ENCODE measurements at places on chromosomes 4 and X. TPM values are rescaled to one million over a fixed set of nuclear protein-coding genes. Genes with fewer than 3 reads are reported as not detected.

Gene HSPA4L
- 3.6 TPM for total RNA-seq

Gene TCEAL8
- total RNA-seq, result 21.5 TPM

Gene NOX1
- 13.2 TPM for total RNA-seq

Gene CETN2
- total RNA-seq, result 23.9 TPM

Gene ARSJ
- total RNA-seq, result 7.3 TPM

Gene ATP1B4
- not detected for total RNA-seq

Gene ASB9
- total RNA-seq, result 8.3 TPM

Gene SLC25A53
- total RNA-seq, result 3.2 TPM

Gene MAGED4
- total RNA-seq, result not detected

Gene CENPVL3
- total RNA-seq, result not detected

Gene RPA4
- 0.75 TPM for total RNA-seq

DNA sequence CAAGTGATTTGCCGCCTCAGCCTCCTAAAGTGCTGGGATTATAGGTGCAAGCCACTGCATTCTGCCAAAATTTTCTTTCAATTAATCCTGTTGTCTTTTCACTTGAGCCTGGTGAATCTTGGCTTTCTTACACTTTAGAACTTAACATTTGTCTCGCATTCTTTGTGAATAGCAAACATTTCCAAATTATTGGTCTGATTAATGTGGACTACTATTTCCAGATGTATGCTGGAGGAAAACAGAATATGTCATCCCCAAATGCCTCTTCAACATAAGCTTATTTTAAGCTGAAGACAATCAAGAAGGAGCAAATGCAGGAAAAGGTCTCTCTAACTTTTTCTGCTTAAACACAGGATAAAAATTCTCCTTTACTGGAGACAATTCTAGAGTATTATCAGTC is 233.4 kb downstream of the PPP4R3C start:
- H3K27me3 ChIP-seq, result no peaks in the 10 kb centered on the region
- no peak overlapping the region for H3K4me3 ChIP-seq
- no peak for DNase-seq
- no peaks in the 10 kb centered on the region for H3K4me1 ChIP-seq
- H3K36me3 ChIP-seq, result no peaks in the 10 kb centered on the region

DNA sequence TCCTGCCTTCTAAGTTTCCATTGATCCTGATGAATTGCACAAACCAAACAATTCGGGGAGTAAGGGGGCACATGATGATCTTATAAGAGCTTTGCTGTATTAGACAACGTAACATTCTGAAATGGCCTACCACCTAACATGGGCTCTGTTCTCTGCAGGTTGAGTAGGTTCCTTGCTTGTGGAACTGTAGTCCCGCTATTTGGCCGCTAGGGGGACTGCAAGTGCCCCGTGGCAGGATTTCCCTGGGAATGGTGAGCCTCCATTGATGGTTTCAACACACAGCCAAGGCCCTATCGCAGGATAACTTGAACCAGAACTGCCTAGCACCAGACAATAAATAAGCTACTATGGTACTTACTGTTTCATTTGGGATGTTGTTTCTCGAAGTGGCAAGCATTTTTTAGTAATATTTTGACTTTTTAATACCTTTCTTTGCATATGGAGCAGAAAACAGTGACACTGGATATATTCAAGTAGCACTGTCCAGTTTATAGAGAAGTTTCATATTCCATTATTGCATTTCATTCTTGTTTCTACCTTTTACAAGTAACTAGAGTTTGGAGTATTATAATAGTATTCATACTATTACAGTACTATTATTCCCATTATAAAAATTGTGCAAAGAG is 11.9 kb downstream of the AR start:
- peak; percentile 21 for DNase-seq
- no peak overlapping the region for H3K27ac ChIP-seq
- H3K27me3 ChIP-seq, result no peaks in the 10 kb centered on the region
- no peaks in the 10 kb centered on the region for H3K4me1 ChIP-seq
- H3K36me3 ChIP-seq, result no peaks in the 10 kb centered on the region

- no peaks in the 10 kb centered on the region for H3K27me3 ChIP-seq
- no peak overlapping the region for H3K27ac ChIP-seq
- H3K36me3 ChIP-seq, result no peaks in the 10 kb centered on the region
- no peaks in the 10 kb centered on the region for H3K4me1 ChIP-seq
- H3K4me3 ChIP-seq, result no peak overlapping the region
These were observed 54.1 kb downstream of the ATRX start for GRCh38 chrX:77731821-77732419.

- DNase-seq, result peak; percentile 76
- H3K36me3 ChIP-seq, result no peaks in the 10 kb centered on the region
- peaks cover 7% of the 10 kb centered on the region for H3K4me1 ChIP-seq
- no peak overlapping the region for H3K4me3 ChIP-seq
These were observed 15.1 kb downstream of the NOCT start for GRCh38 chr4:139030614-139031235.

GRCh38 chr4:5988086-5988845 is 30.0 kb downstream of the C4orf50 start:
- no peak overlapping the region for H3K4me3 ChIP-seq
- DNase-seq, result peak; percentile 16
- H3K27me3 ChIP-seq, result no peaks in the 10 kb centered on the region
- no peak overlapping the region for H3K27ac ChIP-seq
- no peaks in the 10 kb centered on the region for H3K36me3 ChIP-seq

- H3K27me3 ChIP-seq, result no peaks in the 10 kb centered on the region
- H3K27ac ChIP-seq, result no peak overlapping the region
- no peak overlapping the region for H3K4me3 ChIP-seq
- DNase-seq, result no peak
- H3K4me1 ChIP-seq, result no peaks in the 10 kb centered on the region
These were observed 1120.2 kb downstream of the ARAP2 start for GRCh38 chr4:35124106-35124505.

GRCh38 chr4:114087596-114088230 is 108.3 kb upstream of the ARSJ start:
- H3K36me3 ChIP-seq, result no peaks in the 10 kb centered on the region
- H3K27ac ChIP-seq, result no peak overlapping the region
- DNase-seq, result no peak
- H3K4me3 ChIP-seq, result no peak overlapping the region

DNA sequence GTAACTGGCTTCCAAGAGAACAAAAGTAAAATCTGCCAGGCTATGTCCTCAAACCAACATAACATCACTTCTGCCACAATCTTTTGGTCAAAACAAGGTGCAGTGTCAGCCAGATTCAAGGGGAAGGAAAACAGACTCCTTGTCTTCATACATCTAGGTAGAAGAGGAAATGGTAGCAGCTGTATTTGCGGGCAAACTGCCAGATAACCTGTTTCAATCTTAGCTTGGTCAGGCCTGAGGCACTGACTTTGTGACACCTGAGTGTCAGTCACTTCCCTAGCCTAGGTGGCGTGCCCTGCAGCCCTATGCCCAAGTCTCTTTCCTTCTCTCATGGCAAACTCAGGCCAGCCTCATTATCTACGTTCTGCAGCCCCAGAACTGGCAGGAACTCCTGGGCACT is 146.2 kb upstream of the JADE1 start:
- H3K27me3 ChIP-seq, result no peaks in the 10 kb centered on the region
- H3K4me1 ChIP-seq, result peaks cover 14% of the 10 kb centered on the region
- no peaks in the 10 kb centered on the region for H3K36me3 ChIP-seq

- H3K36me3 ChIP-seq, result no peaks in the 10 kb centered on the region
- peak overlapping the region; percentile 97 for H3K27ac ChIP-seq
- no peaks in the 10 kb centered on the region for H3K27me3 ChIP-seq
- peak overlapping the region; percentile 67 for H3K4me3 ChIP-seq
- DNase-seq, result peak; percentile 3
These were observed 814 bp upstream of the MMAA start for GRCh38 chr4:145618210-145618931.

DNA sequence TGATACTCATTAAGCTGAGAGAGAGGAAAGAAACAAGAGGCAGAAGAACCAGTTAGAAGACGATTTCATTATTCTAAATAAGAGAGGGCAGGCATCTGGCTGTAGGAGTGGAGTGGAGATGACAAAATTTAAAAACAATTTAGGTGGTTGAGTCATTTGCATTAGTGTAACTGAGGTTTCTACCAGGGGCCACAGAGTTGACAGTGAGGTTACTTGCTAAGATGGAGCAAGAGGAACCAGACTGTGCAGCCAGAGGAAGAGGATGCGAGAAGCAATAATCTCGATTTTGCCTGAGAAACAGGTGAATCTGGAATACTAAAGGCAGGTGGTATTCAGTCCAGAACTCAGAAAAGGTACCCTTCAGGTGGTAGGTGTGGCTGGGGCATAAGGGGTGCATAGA is 491.9 kb downstream of the MID1IP1 start:
- H3K27ac ChIP-seq, result no peak overlapping the region
- DNase-seq, result no peak
- no peaks in the 10 kb centered on the region for H3K27me3 ChIP-seq
- H3K4me3 ChIP-seq, result no peak overlapping the region
- no peaks in the 10 kb centered on the region for H3K36me3 ChIP-seq

DNA sequence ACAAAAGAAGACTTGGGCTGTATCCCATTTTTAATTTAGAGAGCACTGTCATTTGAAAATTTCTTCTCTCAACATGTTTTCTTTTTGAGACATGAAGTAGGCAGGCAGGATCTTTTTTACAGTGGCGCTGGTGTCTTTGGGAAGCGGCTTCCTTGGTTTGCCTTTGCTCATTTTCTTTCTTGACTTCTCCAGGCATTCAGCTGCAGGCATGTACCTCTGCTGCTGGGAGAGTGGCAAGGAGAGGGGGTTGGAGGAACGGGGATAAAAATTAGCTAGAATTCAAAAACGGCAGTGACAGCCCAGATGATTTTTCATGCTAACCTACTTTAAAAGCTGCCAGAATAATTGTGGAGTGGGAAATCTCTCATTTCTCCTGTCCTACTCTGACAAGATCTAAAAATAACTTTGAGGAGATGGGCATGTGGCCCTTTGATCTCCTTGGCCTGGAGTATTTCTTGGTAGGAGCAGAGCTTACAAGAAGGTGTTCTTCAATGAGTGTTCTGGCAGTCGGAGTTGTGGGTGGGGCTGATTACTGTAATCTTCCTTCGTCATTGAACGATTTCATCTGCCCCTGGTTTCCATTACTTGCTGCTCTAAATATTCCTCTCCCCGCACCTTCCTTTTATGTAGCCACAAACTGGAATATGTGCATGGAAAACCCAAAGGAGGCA is 54.8 kb downstream of the TBL1X start:
- no peak overlapping the region for H3K4me3 ChIP-seq
- H3K27ac ChIP-seq, result peak overlapping the region; percentile 11
- H3K36me3 ChIP-seq, result no peaks in the 10 kb centered on the region
- DNase-seq, result no peak

GRCh38 chrX:40108959-40109287 is 11.2 kb upstream of the BCOR start:
- H3K4me3 ChIP-seq, result peak overlapping the region; percentile 66
- peaks cover 2% of the 10 kb centered on the region for H3K4me1 ChIP-seq
- no peaks in the 10 kb centered on the region for H3K27me3 ChIP-seq
- H3K27ac ChIP-seq, result no peak overlapping the region
- no peaks in the 10 kb centered on the region for H3K36me3 ChIP-seq

- no peak overlapping the region for H3K4me3 ChIP-seq
- H3K36me3 ChIP-seq, result no peaks in the 10 kb centered on the region
- no peaks in the 10 kb centered on the region for H3K27me3 ChIP-seq
- DNase-seq, result no peak
These were observed 64.8 kb upstream of the NR0B1 start for GRCh38 chrX:30373951-30374350.

DNA sequence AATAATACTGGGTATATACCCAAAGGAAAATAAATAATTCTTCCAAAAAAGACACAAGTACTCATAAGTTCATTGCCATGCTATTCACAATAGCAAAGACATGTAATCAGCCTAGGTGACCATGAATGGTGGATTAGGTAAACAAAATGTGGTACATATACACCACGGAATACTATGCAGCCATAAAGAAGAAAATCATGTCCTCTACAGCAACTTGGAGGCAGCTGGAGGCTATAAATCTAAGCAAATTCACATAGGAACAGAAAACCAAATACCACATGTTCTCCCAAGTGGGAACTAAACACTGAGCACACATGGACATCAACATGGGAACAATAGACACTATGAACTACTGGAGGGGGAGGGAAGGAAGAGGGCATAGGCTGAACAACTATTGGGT is 146.2 kb downstream of the ATRX start:
- no peaks in the 10 kb centered on the region for H3K36me3 ChIP-seq
- no peak for DNase-seq
- H3K4me3 ChIP-seq, result no peak overlapping the region
- no peak overlapping the region for H3K27ac ChIP-seq
- no peaks in the 10 kb centered on the region for H3K4me1 ChIP-seq

DNA sequence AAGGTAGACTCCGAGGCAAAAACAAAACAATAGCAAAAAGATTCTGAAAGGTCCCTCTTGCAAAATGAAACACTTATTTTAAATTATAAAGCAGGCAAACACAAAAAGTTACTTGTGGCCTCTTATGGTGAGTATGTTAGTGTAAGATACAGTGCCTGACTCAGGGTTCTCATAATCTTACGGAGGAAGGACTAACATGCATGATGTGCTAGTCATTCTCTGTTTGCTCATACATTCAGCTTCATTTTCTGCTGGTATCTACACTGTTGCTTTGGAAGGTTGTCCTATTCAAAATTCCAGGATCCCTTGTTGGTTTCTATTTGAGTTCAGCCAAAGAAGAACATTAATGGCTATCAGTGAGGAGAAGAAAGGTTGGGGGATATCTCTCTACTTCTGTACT is 249.1 kb upstream of the FAM47A start:
- no peaks in the 10 kb centered on the region for H3K27me3 ChIP-seq
- no peak overlapping the region for H3K27ac ChIP-seq
- no peak overlapping the region for H3K4me3 ChIP-seq
- no peak for DNase-seq
- no peaks in the 10 kb centered on the region for H3K36me3 ChIP-seq
- no peaks in the 10 kb centered on the region for H3K4me1 ChIP-seq

- no peak overlapping the region for H3K4me3 ChIP-seq
- H3K4me1 ChIP-seq, result no peaks in the 10 kb centered on the region
- H3K36me3 ChIP-seq, result no peaks in the 10 kb centered on the region
- no peak overlapping the region for H3K27ac ChIP-seq
These were observed 246.6 kb downstream of the OPHN1 start for GRCh38 chrX:68186552-68187262.

DNA sequence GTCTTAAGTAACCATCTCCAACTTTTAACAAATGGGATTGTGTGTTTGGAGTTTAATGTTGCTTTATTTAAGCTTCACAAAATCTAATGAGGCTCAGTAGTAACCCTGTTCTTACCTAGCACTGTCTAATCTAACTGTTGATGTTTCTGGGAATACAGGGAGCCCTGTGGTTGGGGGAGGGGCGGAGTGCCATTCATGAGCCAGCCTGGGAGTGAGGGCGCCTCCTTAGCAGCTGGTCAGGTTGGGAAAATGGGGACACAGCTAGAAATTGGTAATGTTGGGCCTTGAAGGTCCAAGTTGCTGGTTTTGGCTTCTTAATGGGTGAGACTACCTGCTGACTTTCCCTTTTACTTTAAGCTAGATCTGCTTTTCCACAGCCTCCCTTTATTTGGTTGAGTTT is 22.9 kb upstream of the TADA2B start:
- H3K27me3 ChIP-seq, result no peaks in the 10 kb centered on the region
- no peak for DNase-seq

DNA sequence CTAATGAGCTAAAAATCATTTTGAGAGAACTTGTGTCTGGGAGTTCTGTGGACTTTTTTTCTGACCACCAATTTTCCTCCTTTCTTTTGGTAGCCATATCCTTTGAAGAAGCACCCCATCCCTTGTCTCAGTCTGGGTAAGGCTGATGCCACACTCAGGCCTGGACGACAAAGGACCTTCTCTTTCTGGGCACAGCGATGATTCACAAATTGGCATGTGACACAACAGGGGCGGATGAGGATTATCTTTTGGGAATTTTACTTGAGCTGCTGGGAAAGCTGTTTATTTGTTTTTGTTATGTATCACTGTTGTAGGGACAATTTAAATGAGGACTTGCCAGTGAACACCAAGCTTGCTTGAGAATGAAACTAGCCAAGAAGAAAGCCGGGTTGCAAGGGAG is 233.4 kb upstream of the HAND2 start:
- H3K27me3 ChIP-seq, result no peaks in the 10 kb centered on the region
- no peaks in the 10 kb centered on the region for H3K36me3 ChIP-seq
- no peak overlapping the region for H3K4me3 ChIP-seq
- no peak for DNase-seq
- no peak overlapping the region for H3K27ac ChIP-seq

Measured in Caco-2 (cell line).